ENCODE measurements at places on chromosomes 16 and 17.

DNA sequence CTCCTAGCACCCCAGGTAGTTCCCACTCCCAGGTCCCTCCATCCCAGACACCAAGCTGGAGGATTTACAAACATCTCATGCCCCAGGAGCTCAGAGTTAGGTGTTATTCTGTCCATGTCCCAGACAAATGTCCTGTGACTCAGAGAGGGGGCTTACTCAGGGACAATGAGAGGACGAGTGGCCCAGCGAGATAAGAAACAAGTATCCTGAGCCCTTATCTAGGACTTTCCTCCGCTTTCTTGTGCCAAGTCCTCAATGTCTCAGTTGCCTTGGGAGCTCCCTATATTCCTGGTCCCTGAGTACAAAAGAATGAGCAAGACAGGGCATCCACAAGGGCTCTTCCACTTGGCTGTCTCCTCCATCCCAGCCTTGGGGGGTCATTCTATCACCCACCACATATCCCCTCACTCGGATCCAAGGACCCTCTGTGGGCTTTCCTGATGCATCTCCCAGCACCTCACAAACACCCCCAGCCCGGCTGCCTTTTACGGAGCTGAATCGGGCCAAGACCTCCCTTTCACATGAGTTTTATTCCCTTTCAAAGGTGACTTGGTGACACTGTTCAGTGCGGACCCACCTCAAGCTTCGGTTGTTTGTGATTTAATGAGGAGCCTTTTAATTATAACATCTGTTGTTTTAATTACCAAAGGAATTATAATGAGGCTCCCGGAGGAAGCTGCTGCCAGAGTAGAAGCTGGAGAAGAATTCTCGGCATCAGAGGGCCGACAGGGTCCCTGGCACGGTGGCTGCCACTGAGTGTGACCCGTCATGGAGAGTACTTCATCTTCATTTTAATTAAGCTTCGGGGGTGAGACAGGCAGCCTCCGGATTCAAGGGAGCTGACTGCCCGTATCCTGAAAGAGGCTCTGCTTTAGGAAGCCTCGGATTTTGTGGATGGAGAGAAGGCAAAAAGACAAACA lies 121.5 kb downstream of the WSCD1 start:
- no peak for DNase-seq

- DNase-seq, result no peak
These were observed 8.1 kb downstream of the CDC6 start for GRCh38 chr17:40295488-40296436.

DNA sequence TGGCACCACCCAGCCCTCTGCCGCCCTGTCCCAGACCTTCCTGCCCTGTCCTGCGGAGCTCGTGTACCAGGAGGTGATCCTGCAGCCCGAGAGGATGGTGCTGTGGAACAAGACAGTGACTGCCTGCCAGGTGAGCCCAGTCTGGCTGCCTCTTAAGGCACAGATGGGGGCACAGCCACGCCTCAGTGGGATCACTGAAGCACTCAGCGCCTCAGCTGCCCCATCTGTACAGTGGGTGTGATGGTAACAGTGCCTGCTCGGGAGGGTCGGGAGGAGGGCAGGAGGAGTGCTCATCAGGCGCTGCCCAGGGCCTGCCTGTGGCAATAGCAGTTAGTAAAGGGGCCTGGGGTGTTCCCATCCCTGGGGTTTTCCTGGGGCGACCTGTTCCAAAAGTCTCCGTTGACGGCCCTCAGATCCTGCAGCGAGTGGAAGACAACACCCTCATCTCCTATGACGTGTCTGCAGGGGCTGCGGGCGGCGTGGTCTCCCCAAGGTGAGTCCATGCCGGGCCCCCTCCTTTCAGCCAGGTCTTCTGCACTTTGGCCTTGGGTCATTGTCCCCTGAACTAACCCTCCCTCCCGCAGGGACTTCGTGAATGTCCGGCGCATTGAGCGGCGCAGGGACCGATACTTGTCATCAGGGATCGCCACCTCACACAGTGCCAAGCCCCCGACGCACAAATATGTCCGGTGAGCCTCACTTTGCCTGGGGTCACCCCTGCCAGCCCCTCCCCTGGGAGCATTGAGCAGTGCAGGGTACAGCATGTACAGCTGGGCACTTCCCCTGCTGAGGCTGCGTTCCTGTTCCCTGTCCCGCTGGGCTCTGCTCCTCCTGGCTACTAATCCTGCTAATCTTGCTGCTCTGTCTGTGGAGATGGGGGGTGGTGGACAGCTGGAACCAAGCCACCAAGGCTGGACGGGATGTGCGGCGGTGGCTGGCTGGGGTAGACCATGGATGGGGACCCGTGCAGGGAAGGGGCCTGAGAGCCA lies 4.5 kb upstream of the TCAP start:
- no peak for DNase-seq

- DNase-seq, result peak; percentile 74
These were observed 108.5 kb downstream of the ZNF778 start for GRCh38 chr16:89325861-89326471.

DNA sequence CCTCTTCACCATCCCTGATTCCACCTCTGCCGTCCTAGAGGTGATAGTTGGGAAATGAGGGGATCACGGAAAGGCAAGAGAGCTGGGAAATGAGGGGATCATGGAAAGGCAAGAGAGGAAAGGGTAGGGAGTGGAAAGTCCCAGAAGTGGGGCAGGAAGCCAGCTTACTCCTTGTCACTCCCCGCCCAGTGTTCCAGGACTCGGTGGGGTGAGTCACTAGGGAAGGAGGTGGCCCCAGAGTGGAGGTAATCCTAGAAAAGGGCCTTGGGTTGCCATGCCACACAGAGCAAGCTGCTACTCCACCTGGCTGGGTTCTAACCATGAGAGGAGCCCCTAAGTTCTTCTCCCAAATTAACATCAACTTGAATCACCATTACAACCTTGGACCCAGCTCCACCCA lies 14.8 kb downstream of the ALOXE3 start:
- DNase-seq, result no peak

DNA sequence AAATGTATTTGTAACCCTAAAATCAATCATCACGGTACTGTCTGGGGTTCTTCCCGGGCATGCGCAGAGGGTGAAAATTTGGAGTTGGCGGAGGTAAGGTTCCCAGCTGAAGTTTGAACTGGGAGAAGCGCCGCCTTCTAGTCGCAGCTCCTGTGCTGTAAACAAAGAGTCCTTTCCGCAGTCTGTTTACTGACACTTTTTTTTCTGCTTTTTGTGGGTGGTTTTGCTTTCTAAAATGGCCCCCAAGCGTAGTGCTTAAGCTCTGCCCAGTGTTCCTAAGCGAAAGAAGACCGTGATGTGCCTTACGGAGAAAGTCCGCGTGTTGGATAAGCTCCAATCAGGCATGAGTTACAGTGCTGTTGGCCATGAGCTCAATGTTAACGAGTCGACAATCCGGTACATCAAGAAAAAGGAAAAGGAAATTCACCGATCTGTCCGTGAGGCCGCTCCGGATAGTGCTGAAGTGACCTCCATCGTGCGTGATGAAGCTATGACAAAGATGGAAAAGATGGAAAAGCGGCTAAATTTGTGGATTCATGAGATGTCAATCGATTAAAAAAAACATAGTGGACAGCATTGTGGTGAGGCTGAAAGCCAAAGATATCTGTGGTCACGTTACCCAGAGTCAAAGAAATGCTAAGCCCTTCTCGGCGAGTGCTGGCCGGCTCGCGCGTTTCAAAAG lies 570 bp upstream of the CFDP1 start:
- peak; percentile 93 for DNase-seq

- DNase-seq, result no peak
These were observed 44.9 kb downstream of the MARF1 start for GRCh38 chr16:15597822-15598647.

DNA sequence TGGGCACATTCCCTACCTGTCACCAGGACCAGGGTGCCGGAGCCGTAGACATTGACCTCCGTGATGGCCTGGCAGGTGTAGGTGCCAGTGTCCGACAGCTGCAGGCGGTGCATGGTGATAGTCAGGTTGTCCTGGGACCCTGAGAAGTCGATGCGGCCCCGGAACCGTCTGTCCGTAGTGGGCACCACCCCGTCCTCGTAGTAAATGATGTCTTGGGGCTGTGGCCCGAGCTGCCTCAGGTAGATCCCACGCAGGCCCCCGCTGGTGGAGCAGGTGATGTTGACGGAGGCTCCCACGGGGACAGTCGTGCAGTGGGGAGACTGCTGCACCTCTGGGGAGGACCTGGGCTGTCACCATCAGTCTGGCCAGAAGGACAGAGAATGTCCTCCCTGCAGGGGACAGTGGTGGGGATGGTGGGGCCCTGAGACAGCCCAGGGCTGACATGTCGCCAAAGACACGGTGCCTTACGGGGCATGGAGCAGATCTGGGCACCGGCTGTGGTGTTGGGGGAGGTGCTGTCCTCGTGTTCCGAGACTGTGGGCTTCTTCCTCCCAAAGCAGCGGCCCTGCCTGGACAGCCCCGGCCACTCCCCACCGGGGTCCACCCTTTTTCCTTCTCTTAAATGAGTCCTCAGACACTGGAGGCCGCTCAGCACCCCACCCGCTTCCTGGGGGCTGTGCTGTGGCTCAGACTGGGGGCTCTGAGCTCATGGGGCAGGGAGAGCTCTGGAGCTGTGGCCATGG lies 586 bp downstream of the CD7 start:
- no peak for DNase-seq

GRCh38 chr16:3171855-3172593 lies 16.0 kb upstream of the OR1F1 start:
- DNase-seq, result peak; percentile 77

- DNase-seq, result peak; percentile 56
These were observed 6.9 kb upstream of the PIRT start for GRCh38 chr17:10844621-10845387.

DNA sequence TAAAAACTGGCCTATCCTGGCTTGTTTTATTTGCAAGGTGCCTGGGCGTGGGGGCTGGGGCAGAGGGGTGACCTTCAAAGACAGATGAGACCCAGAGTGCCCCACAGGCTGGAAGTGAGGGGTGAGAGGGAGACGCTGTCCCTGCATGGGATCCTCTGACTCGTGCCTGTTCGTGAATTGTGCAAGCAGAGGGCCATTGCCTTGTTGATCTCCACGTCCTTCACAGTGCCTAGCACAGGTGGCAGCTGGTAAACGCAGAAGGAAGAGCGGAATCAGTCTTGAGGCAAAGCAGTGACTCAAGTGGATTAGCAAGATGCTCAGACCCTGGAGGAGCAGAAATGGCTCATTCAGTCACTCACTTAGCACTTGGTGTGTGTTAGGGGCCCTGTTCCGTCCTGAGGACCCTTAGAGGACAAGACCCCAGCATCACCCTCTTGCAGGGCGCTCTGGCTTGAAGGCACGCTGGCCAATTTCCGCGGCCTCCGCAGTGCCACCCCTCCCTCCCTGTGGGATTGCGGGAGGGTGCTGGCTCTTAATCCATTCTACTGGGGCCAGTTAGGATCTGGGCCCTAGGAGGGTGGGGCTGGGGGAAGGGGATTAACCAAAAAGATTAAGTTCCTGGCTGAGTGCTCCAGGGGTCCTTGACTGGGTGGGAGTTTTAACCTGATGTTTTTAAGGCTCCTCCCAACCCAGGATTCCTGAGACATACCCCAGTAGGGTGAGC lies 151.2 kb downstream of the CCDC182 start:
- no peak for DNase-seq

DNA sequence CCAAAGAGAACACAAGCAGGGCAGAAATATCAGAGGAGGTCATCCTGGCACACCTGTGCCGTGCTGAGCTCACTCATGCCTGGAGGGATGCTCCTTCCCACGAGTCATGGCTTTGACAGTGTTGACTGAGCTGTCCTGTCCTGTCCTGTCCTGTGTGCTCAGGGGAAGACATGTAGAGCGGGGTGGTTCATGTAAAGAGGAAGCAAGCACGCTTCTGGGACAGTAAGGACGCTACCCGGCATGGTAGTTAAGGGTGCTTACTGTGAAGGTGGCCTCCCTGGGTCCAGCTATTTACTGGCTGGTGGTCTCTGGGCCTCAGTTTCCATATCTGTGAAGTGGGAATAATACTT lies 398 bp downstream of the LGALS9 start:
- no peak for DNase-seq

DNA sequence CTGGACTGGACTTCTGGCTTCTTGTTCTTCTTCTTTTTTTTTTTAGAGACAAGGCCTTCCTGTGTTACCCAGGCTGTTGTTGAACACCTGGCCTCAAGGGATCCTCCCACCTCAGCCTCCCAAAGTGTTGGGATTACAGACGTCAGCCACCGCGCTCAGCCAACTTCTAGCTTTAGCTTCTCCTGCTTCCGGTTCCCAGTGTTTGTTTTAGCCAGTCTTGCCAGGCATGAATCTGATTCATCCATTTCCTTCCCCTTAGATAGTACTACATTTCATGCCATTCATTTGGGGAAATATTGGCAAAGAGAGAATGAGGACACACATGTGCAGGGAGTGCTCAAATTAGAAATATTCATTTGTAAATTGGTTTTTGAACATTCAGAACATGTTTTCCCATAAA lies 12.1 kb upstream of the NDUFAB1 start:
- peak; percentile 10 for DNase-seq

DNA sequence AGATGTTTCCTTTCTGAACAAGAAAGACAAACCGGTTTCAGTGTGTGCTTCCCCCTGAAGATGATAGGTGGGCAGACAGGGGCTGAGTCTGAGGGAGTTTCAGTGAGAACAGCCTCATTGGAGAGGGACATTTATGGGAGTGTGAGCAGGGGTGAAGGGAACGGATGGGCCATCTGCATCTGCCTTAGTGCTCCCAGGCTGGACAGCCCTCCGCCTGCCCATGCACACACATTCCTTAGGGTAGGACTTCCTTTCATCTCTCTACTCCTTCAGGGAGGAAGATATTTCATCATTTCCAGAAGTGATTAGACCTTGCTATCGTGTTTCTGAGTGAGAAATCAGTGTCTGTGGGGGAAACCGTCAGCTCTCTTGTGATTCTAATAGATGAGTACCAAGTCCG lies 3.8 kb downstream of the SHISA6 start:
- DNase-seq, result no peak

GRCh38 chr16:85897382-85897781 lies 1.6 kb upstream of the IRF8 start:
- DNase-seq, result no peak

DNA sequence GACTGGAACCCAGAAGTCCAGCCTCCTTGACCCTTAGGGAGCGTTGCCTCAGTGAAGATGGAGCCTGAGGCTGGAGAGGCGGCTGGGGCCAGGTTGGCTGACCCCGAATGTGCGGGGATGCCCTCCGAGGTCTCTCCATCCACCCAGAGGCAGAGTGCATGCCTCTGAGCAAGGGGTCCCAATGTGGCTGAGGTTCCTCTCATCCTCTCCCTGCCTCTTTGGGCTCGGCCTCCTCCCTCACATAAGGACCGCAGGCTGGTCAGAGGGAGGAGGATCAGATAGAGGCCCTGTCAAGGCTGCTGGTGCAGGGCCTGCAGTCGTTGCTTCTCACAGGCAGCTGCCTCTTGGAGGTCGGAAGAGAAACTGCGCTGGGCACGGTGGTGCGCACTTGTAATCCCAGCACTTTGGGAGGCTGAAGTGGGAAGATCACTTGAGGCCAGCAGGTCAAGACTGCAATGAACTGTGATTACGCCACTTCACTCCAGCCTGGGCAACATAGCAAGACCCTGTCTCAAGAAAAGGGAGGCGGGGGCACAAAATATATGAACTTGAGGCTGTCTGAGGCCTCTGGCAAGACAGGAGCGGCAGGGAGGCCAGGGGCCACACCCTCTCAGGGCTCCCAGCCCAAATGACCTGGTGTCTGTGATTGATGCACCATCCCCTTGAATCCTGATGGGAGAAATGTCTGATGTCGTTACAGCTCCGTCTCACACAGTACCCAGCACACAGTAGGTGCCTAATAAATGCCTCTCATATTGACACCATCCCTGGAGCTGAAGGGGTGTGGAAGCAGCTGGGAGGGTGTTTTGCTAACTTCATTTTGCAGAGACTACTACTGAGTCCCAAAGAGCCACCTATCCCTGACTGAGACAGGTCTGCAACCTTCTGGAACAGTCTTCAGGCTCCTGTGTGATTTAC lies 220.1 kb upstream of the GSE1 start:
- no peak for DNase-seq

GRCh38 chr17:46106966-46107644 lies 86.1 kb downstream of the KANSL1 start:
- peak; percentile 6 for DNase-seq
